ENCODE measurements at places on chromosomes 4 and X. TPM values are rescaled to one million over a fixed set of nuclear protein-coding genes. Genes with fewer than 3 reads are reported as not detected.

- no peak for DNase-seq
Measured at GRCh38 chr4:98929341-98930267, 671 bp upstream of the EIF4E start.

- DNase-seq, result no peak
Measured at GRCh38 chrX:150849486-150849885, 49.0 kb downstream of the CD99L2 start.

GRCh38 chr4:169823685-169824084 is 65.9 kb upstream of the HPF1 start:
- no peak for DNase-seq

DNA sequence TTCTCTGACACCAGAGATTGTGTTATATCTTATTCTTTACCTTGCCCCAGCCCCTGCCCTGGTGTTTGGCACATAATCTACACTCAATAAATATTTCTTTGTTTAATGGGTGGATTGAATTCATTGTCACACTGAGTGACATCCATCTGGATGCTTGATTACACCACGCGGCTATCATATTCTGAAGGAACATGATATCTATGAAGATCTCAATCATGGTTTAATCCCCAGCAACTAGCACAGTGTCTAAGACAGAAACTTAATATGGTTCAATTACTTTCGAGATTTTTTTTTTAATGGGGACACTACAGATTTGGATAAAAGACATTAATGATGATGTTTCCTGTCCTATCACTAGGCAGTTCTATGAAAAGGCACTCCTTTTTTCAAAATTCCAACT is 246.3 kb downstream of the PALLD start:
- DNase-seq, result no peak

KDR gene
- total RNA-seq, result not detected

All from naive thymus-derived CD4-positive, alpha-beta T cell (primary cell).